ENCODE measurements at places on chromosomes 6 and 20.

GRCh38 chr6:154246723-154247118, 109.9 kb downstream of the IPCEF1 start:
- DNase-seq = no peak

GRCh38 chr20:25484911-25485511, 77.5 kb downstream of the GINS1 start:
- peak; percentile 6 for DNase-seq

DNA sequence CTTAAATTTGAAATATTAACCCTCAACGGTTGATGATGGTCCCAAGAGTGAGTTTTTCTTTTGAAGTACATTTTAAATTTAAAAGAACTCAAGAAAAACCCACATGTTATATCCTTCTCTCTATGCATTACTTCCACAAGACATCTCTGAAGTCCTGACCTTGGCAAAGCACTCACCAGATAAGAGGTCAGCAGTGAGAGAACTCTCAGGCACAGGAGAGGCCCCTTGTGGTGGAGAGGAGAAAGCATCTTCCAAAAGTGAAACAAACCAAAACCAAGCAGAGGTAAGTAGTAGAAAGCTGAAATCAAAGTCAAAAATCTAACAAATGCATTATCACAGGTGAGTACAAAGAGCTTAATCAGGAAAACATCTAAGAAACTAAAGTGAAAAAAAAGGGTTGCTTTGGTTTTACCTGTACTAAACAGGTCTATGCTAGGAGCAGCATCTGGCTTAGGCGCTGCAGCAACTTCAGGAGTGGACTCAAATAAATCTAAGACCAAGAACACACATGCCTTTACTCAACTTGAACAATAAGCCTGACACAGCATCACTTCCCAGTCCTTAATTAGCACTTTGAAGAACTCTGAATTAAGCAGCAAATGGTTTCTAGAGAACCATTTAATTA, 80.5 kb downstream of the PRSS35 start:
- no peak for DNase-seq

GRCh38 chr6:159493898-159494585, 199.0 kb downstream of the SOD2 start:
- no peak for DNase-seq

GRCh38 chr6:114096561-114097172, 125.7 kb upstream of the HDAC2 start:
- DNase-seq = peak; percentile 12

- DNase-seq = no peak
Measured at GRCh38 chr6:52417675-52418111, 2.4 kb upstream of the EFHC1 start.

DNA sequence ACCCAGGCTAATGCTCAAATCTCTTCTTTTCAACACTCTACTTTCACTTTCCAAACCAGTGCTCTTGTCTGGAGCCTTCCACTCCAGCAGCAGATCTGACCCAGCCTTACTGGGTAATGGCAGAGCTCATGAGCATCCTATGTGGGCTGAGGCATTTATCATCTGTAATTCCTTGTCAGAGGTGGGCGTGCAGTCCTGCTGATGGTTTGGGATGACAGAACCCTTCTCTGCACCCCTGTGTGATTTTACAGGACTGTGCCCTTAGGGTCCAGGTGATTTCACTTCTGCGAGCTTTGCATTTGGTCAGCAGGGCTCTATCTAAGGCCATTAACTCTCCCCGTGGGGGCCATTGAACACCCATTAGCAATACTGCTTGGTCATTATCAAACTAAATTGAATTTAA, 55.4 kb downstream of the LAMA4 start:
- DNase-seq = no peak

GRCh38 chr6:4607793-4608192, 168.4 kb upstream of the CDYL start:
- DNase-seq = no peak

DNA sequence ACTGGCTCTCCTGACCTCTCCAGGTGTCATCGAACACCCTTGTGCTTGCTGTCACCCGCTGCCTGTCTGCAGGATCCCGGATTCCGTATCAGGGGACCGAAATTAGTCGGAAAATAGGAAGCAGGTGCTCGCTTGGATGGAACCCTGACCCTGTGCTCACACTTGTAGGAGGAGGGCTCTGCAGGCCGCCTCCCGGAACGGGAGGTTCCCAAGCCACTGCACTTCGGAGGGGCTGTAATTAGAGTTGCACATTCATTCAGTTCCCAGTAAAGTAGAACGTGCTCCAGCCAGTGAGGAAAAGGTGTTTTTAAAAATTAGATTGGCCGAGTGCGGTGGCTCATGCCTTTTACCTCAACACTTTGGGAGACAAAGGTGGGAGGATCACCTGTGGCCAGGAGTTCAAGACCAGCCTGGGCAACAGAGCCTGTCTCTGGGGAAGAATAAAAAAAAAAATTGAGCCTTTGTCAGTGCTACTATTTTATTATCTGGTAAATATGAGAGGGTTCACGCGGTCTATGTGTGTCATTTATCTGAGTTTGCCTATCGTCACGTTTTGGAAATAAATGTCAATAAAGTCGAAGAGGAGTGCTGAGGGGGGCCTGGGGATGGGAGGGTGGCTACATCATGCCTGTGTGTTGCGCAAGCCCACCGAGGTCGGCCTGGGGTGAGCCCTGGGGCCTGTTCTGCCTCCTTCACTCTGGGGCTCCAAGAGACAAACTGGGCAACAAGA, 1.5 kb upstream of the GMEB2 start:
- no peak for DNase-seq

GRCh38 chr20:1754306-1754705, 96.7 kb upstream of the SIRPG start:
- no peak for DNase-seq

- DNase-seq = no peak
Measured at GRCh38 chr20:47148059-47148458, 208.4 kb downstream of the ZMYND8 start.

Data from naive thymus-derived CD8-positive, alpha-beta T cell (primary cell).